Left hindlimb (tissue), 1 donor: ENCODE measurements at places on chromosomes 12 and 14.

DNA sequence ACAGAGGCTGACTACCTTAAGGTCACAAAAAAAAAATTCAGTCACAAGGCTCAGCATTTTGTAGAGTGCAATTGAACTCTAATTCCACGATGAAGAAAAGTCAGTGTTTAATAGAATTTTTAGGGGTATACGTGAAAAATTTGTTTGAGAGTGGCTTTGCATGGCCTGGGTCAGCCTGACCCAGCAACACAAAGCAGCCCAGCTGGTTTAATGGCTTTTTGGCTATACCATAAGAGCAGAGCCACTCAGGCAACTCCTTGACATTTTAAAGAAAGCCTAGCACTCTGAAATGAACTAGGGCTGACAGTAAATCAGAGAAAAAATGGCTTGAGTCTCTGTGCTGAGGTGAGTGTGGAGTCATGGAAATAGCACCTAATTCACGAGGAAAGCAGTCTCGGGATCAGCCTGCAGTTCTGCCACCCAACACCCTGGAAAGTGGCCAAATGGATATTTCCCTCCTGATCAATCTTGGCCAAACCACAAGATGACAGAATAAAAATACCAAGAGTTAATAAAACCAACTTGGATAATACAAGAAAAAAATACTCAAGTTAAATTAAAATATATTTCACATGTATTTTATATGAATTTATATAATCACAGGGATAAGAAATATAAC, 59.5 kb downstream of the GALNT4 start:
- no peak for DNase-seq

- peak; percentile 75 for DNase-seq
Observed at GRCh38 chr12:3491938-3492792, 1.2 kb downstream of the PRMT8 start.

DNA sequence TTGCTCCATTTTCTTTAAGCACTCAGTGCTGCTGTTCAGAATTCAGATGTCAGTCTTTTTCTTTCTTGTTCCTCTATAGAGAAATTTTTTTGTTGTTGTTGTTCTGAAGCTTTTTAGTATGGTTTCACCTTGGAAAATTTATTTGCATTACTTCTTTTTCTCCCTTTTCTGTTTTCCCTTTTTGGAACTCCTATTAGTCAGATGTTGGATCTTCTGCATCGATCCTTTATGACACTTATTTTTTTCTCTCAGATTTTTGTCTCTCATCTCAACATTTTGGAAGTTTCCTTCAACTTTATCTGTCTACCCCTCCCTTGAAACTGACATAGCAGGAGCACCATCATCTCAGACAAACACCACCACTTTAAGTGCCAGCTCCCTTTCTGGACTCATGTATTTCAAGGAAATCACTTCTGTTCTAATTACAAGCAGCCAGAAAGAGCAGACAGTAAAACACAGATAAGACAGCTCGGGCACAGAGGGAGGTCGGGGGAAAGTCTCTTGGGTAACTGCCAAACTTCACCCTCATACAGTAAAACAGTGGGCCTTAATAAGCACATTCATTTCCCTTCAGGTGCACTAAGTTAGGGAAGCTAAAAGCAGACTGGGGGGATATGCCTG, 222.7 kb upstream of the PLXNC1 start:
- DNase-seq: no peak

- DNase-seq: no peak
Observed at GRCh38 chr12:67426067-67426466, 156.9 kb downstream of the CAND1 start.

- DNase-seq: no peak
Observed at GRCh38 chr14:81981307-81981675, 447.6 kb upstream of the SEL1L start.
